Lung (tissue), 17 donors: ENCODE measurements at places on chromosomes 12 and 14. TPM values are rescaled to one million over a fixed set of nuclear protein-coding genes. Genes with fewer than 3 reads are reported as not detected.

- no peak overlapping the region for H3K4me3 ChIP-seq
- no peak overlapping the region for H3K27ac ChIP-seq
- H3K27me3 ChIP-seq: no peaks in the 10 kb centered on the region
- DNase-seq: no peak
- peaks cover 9% of the 10 kb centered on the region for H3K4me1 ChIP-seq
- H3K36me3 ChIP-seq: peaks cover 63% of the 10 kb centered on the region
Observed at GRCh38 chr14:69772082-69773017, 5.4 kb downstream of the SRSF5 start.

- no peak overlapping the region for H3K4me3 ChIP-seq
- no peak for DNase-seq
- H3K36me3 ChIP-seq: no peaks in the 10 kb centered on the region
- H3K27me3 ChIP-seq: no peaks in the 10 kb centered on the region
- no peaks in the 10 kb centered on the region for H3K4me1 ChIP-seq
Observed at GRCh38 chr14:26913786-26914185, 316.0 kb upstream of the NOVA1 start.

DNA sequence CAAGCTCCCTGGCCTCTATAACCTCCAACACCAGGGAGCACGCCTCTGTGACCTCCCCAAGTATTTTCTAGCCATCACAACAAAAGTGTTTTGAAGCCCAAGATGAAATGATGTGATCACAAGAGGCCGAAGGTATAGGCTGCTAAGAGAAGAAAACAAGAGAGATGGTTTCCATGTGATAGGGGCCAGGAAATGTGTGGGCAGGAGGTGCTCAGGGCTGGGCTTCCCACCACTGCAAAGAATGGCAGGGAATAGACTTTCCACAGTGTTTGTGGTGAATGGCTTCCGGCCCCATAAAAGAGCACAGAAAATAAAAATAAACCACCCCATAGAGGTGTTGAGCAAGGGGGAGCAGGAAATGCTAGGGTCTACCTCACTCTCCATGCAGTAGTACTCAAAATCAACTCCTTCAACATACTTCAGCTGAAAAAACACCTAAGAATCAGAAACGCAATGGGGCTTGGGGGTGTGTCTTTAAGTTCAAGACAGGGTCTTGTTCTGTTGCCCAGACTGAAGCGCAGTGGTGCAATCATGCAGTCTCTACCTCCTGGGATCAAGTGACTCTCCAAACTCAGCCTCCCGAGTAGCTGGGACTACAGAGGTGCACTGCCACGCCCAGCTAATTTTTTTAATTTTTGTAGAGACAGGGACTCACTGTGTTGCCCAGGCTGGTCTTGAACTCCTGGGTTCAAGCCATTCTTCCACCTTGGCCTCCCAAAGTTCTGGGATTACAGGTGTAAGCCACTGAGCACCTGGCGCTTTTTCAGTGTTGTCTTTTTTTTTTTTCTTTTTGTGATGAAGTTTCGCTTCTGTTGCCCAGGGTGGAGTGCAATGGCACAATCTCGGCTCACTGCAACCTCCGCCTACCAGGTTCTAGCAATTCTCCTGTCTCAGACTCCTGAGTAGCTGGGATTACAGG, 27.1 kb downstream of the DAD1 start:
- no peak overlapping the region for H3K4me3 ChIP-seq
- no peaks in the 10 kb centered on the region for H3K27me3 ChIP-seq
- H3K27ac ChIP-seq: no peak overlapping the region
- no peak for DNase-seq
- peaks cover 13% of the 10 kb centered on the region for H3K36me3 ChIP-seq

- peak; percentile 69 for DNase-seq
- H3K27ac ChIP-seq: no peak overlapping the region
- H3K4me3 ChIP-seq: no peak overlapping the region
- no peaks in the 10 kb centered on the region for H3K4me1 ChIP-seq
- peaks cover 32% of the 10 kb centered on the region for H3K27me3 ChIP-seq
Observed at GRCh38 chr12:2057041-2057794, 4.4 kb downstream of the CACNA1C start.

- no peak overlapping the region for H3K27ac ChIP-seq
- H3K4me3 ChIP-seq: no peak overlapping the region
- H3K4me1 ChIP-seq: no peaks in the 10 kb centered on the region
- DNase-seq: no peak
- no peaks in the 10 kb centered on the region for H3K36me3 ChIP-seq
- no peaks in the 10 kb centered on the region for H3K27me3 ChIP-seq
Observed at GRCh38 chr12:112518365-112518735, 99.6 kb downstream of the PTPN11 start.

DNA sequence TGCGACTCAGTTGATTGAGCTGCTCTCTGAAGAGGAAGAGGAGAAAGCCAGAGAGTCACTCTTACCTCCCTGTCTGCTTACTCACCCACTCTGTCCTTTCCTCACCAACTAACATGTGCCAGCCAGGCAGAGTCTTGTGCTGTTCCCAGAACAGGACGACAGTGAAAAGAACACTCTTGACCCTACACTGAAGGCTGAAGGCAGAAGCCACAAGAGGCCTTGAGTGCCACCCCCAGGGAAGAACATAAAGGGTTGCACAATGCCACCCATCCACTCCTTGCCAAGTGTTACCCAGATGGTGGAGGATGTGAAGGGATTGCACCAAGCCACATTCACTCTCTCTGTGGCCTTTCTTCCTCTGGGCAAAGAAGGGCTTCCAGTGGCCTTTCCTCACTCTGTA, 12.8 kb downstream of the ABHD4 start:
- H3K27me3 ChIP-seq: no peaks in the 10 kb centered on the region
- no peak overlapping the region for H3K27ac ChIP-seq
- DNase-seq: no peak
- H3K4me3 ChIP-seq: no peak overlapping the region
- peaks cover 8% of the 10 kb centered on the region for H3K4me1 ChIP-seq

- no peaks in the 10 kb centered on the region for H3K27me3 ChIP-seq
- no peak for DNase-seq
- H3K36me3 ChIP-seq: no peaks in the 10 kb centered on the region
Observed at GRCh38 chr12:18570543-18570942, 167.3 kb downstream of the PLCZ1 start.

DNA sequence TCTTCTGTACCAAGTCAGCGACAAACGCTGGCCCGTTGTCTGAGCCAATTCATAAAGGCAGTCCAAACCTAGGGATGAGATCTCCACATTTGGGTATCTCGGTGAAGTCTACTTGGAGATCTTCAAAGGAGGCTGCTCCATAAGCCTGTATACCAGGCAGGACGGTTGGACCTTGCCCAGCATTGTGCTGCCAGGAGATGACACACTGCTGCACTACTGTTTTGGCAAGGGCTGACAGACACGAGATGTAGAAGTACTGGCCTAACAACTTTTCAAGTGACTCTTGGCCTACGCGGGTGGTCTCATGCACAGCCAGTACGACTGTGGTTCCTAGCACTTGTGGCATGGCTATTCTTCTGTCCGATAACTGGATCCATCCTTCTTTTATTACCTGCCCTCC, 135.3 kb downstream of the SLC38A6 start:
- no peak overlapping the region for H3K4me3 ChIP-seq
- H3K4me1 ChIP-seq: no peaks in the 10 kb centered on the region
- no peaks in the 10 kb centered on the region for H3K27me3 ChIP-seq
- H3K36me3 ChIP-seq: no peaks in the 10 kb centered on the region
- no peak for DNase-seq

SLC7A7 gene
- polyA plus RNA-seq: 31.2 TPM

FZD10 gene
- polyA plus RNA-seq: 0.49 TPM

LIN7A gene
- 4.0 TPM for polyA plus RNA-seq

DAO gene
- polyA plus RNA-seq: 0.08 TPM

KRT1 gene
- polyA plus RNA-seq: not detected

PGF gene
- polyA plus RNA-seq: 3.0 TPM

GLS2 gene
- polyA plus RNA-seq: 4.5 TPM
